Thoracic aorta (tissue), 2 donors: ENCODE measurements at places on chromosomes 1 and 21.
A peak's percentile ranks its signal among the peaks of the same experiment; 100 is the strongest.

DNA sequence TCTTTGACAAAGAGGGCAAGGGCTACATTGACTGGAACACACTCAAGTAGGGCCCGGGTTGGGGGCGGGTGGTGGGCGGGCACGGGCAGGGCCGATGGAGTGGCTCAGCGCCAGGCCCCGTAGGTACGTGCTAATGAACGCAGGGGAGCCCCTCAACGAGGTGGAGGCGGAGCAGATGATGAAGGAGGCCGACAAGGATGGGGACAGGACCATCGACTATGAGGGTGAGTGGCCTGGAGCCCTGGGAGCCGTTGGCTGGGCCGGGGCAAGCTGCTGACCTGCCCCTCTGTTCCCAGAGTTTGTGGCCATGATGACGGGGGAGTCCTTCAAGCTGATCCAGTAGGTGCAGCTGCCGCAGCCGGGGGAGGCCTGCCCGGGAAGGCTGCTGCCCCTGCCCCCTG is 1.8 kb downstream of the CALML6 start:
- no peak for DNase-seq

- no peak for DNase-seq
Measured at GRCh38 chr1:33384040-33384812, 46.7 kb downstream of the PHC2 start.

DNA sequence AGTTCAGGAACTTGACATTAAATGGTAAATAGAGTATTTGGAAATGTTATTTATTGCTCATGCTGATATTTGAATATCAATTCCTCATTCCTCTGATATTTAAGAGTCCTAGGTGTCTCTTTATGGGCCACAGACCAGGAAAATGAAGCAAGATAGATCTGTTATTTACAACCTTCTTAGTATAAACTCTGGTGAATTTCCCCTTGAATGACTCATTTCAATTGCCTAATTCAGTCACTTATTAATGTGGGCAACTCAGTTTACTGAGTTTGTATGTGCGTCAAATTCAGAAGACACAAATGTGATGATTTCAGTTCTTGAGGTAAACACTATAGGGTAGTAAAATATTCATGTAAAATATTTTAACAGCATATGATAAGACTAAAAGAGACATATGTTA is 1404.4 kb upstream of the PRMT6 start:
- no peak for DNase-seq

GRCh38 chr1:173056365-173056764 is 5.6 kb upstream of the TNFSF18 start:
- no peak for DNase-seq

DNA sequence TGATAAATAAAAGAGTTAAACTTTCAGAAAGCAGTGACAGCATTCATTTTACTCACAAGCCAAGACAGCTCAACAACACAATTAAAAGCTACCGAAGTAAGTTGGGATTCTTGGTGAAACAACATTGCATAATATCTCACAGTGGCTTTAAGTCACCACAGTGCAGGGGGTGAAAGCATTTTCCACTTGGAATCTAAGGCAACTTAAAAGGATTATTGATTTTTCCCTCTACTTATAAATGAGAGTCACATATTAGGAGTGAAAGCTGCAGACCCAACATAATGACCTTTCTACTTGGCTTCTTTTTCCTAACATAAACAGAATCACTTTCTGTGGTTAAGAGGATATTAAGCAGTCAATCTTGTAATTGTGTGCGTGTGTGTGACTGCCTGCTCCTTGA is 536.6 kb upstream of the CXADR start:
- DNase-seq = no peak

DNA sequence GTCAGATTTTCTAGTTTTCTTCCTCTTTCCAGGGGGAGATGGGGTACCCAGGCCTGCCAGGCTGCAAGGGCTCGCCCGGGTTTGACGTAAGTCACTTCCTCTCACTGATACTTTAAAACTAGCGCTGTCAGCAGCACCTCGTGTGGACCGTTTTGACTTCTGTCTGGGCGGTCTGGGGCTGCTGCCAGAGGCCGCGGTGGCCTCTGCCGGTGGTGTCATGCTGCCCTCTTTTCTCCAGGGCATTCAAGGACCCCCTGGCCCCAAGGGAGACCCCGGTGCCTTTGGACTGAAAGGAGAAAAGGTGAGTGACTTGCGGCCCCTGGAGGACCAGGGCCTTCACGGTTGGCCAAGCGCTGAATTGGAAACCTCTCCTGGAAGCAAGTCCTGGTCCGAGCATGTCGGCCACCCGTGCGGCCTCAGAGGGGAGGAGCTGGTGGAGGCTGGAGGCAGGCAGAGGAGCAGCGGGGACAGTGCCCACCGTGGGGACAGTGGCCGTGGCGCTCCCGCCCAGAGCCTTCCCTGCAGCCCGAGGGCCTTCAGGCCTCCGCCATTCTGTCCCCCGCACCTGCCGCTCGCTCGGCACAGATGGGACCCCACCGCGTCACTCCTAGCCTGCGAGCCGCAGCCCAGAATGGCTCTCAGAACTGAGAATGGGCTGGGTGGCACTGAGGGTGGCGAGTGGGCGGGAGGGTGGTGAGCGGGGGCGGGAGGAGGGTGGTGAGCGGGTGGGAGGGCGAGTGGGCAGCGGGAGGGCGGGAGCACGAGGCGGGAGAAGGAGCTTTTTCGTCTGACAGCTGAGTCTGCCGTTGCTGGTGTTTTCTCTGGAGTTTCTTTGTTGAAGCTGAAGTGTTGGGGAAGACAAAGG is 9.4 kb downstream of the COL6A1 start:
- DNase-seq = peak; percentile 1

- no peak for DNase-seq
Measured at GRCh38 chr1:167077128-167077867, 12.9 kb downstream of the GPA33 start.

- DNase-seq = no peak
Measured at GRCh38 chr1:178262120-178262500, 168.2 kb downstream of the RASAL2 start.
